Mesenchymal stem cell (in vitro differentiated cells and primary cell): ENCODE measurements at places on chromosomes 2 and 18.

DNA sequence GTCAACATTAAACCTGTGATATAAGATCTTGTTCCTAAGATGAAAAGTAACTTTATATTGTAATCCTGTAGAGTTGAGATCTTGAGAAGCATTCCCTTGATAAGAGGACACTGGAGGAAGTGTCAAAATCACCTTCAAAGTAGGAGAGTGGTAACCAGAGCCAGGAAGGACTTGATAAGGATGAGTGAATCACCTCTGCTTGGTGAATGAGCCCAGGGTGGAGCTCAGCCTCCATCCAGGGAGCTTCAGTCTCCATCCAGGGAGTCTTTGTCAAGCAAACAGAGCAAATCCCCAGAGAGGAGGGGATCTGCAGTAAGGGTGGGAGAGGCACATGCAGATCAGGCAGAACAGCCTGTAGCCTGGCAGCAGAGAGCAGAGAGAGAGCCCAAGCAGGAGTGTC, 167.1 kb upstream of the SIX2 start:
- DNase-seq: no peak

GRCh38 chr2:137251045-137251444, 485.7 kb downstream of the THSD7B start:
- no peak for DNase-seq

- DNase-seq: no peak
Measured at GRCh38 chr18:20988726-20989125, 122.9 kb downstream of the ROCK1 start.

DNA sequence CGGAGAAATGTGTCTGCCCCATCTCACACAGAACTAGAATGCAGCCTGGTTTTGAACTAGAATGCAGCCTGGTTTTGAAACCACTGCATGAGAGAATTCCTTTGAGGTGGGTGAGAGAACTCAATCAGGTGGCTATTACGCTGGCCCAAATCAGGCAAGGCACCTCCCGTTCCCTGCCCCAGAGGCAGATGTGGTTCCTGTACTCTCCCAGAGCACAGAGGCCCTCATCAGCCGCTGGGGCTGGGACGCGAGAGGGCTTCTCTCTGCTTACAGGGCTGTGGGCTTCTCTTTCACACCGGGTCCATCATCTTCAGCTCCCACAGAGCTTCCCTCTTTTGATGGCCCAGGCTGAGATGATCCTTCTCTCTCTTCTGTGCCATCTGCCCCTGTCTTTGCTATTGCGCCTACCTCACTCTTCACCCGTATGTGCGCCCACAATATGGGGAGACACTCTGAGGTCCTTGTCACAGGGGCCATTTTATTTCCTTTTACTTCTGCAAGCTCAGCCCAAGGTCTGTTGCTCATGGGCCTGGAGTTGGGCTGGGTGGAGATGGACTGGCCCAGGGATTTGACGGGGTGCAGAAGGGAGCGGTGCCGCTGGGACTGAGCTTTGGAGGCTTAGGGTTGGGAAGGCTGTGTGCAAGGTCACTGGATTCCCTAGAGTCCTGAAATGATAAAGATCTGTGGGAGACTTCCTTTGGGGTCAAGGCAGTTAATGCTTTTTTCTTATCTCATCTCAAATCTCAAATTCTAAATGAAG, 84.4 kb upstream of the HS6ST1 start:
- DNase-seq: no peak

GRCh38 chr2:105872142-105872728, 127.5 kb downstream of the NCK2 start:
- DNase-seq: no peak

- DNase-seq: no peak
Measured at GRCh38 chr18:57855551-57855950, 52.4 kb upstream of the ATP8B1 start.

- peak; percentile 24 for DNase-seq
Measured at GRCh38 chr2:217060951-217061547, 201.2 kb upstream of the TNP1 start.

- peak; percentile 53 for DNase-seq
Measured at GRCh38 chr2:109446278-109447131, 167.3 kb downstream of the SEPTIN10 start.

DNA sequence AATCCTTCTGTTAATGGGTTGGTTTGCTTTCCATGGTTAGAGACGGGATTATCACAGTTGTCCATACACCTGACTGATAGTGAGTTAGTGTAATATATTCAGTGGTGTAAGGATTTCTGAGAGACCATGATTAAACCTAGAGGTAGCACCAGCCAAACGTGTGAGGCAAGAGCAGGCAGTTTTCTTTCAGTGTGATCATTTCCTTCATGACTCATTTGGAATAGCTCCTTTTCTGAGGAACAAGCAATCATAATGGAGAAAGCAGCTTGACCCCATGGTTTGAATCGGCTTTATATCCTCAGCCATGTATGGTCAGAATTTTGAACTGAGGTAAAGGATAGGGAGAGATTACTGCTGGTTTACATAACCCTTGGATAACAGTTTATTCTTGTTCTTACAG, 2.9 kb downstream of the MXD1 start:
- DNase-seq: peak; percentile 85

DNA sequence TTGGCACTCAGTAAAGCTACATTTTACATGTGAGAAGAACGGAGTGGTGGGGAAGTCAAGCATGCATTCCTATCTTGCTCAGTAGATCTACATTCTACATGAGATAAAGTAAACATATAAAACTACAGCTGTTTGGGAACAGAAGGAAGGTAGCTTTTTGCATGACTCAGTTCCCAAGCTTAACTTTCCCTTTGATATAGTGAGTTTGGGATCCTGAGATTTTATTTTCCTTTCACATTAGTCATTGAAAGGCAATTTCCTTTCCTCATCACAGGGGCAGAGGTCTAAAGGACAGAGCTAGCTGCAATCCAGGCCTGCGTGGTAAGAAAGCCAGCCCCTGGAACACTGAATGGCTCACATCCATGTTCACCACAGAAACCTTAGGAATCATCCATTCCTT, 257.2 kb downstream of the SRBD1 start:
- DNase-seq: peak; percentile 93

DNA sequence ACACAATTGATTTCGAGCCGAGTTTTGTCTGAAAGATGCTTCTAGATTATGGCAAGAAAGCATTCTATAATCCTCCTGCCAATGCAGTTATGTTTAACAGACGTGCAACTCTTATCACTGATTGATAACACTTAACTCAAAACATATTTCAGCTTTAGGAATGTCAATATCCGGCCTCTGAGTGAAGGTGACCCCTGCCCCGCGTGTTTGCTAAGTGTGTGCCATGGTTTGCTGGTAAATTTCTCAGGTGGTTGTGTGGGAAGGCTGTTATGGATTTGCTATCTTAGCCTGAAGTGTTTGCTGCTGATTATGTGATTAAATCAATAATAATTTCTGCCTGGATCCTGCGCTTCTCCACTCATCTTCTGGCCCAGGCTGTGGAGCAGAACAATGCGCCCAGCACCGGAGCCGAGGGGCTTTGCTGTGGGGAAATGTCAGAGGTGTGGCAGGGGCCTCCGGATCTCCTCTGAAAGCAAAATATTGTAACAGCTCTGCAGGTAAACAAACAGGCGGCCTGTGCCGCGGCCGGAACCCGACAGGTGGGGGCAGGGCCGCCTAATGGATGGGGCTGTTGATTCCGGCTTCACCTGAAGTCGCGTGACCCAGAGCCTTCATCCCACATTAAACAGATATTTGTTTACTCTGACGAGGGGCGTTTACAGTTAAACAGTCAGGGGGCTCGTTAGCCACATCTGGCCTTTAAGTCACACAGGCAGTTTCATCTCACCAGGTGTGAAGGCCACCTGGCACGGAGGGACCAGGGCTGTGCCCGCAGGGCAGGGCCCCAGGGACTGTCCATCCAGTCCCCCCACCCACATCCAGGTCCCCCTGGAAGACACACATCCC, 210.7 kb upstream of the SALL3 start:
- DNase-seq: no peak

DNA sequence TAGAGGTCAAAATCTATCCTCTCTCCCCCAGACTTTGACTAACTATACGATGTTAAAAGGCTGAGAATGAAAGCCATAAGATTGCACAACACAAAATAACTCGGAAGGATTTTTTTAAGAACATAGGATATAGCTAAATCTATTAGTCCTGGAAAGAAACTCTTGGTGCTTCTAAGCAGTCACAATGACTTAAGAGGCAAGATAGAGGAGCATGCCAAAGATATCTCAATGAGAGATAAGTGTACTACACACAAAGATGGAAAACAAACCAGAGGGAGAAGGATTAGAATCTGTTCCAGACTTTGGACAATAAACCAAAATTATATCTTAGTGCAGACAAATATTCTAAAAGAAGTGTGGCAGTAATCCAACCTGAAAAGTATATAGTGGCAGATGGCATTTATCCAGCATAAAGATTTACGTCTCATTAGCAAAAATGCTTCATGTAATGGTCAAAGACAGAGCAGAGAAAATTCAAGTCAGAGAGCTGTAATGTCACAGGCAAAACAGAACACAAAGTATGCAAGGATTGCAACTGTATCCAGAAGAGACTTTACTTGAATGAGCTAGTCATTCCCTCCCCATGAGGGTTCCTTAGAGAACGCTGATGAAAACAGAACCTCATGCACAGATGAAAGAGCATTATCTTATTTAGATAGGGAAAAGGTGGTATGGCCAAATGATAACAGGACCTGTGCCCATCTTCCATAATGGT, 28.8 kb upstream of the EVA1A start:
- peak; percentile 56 for DNase-seq

GRCh38 chr18:47799376-47799775, 131.1 kb downstream of the SMAD2 start:
- DNase-seq: no peak

DNA sequence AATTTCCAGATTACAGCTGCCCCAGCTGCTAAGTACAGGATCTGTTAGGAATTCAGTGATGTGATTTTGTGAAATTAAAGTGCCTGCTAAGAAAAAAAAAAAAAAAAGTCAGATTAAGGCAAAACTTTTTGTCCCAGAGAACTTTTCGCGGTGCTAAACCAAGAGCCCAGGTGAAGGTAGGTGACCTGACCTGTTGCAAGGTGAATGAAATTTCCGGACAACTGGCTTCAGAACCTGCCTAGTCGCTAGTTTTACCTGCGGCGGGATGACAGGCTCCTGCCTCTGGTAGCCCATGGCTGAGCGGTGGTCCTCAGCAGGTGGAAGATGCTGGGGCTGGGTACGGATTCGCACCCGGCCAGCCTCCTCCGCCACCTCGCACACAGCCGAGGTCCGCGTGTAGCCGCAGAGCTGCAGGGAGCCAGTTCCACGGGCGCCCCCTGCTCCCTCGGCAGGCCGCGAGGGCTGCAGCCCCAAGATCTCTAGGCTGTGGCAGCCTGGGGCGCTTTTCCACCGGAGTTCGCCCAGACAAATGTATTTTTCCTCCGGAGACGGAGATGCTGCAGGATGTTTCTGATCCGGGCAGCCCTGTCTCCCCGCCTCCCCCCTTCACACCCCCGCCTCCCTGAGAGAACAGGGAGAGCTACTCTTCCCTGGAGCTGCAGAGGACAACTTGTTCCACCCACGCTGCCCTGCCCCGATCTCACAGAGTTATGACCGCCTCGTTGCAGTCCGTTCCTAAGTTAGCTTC, at the start of gene SLC38A11:
Gene SLC38A11, minus strand, starts transcription at position 572 of the 748 bp plus-strand sequence. Its CDS starts 278 bp downstream, at position 294.
- no peak for DNase-seq

DNA sequence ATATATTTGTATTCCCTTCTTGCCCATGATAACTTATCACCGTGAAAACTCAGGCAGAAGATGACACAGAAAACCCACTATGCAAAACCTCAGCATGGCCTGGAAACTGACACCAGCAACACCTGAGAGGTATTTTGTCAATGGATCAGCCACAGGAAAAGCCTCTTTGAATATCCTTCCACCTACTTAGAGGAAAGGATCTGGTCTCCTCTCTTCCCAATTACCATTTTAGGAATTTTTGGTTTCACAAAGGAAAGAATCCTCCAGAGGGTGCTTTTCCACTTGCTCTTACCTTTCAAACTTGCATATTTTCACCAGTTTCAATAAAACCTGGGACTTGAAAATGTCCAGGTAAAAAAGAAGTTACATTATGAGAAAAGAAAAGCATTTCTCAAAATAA, 20.0 kb upstream of the MEIS1 start:
- DNase-seq: no peak

DNA sequence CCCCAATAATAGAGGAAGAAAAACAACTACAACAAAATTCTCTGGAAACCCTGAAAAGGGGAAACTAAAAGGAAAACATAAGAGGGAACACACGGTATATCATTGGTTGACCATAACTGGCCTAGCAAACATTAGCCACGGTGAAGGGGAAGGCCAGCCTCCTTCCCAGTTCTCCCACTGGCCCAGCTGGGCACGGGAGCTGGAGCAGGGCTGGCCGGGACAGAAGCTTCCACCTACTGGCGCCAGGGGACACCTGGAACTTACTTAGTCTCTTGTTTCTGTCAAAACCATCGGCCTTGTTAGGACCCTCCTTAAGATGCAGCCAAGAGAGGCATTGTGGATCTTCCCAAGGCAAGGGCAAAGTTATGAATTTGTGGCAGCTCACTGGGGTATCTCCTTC, 56.1 kb upstream of the DLGAP1 start:
- no peak for DNase-seq

DNA sequence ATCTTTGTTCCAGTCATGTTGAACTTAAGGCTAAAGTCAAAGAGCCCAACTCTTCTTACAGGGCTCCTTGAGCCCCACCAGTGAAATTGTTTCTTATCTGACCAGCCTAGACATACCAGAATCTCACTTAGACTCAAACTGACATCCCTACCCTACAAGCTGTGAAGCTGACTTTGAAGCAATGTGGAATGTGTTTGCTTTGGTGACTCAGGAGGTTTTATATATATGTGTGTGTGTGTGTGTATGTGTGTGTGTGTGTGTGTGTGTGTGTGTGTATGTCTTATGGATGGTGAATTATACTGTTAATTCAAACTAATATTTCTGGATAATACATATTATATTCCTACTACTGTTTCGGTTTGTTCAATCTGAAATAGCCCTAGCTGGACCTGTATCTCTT, 67.3 kb downstream of the CAMKMT start:
- peak; percentile 15 for DNase-seq

- DNase-seq: no peak
Measured at GRCh38 chr18:6859676-6860422, 130.3 kb downstream of the ARHGAP28 start.

DNA sequence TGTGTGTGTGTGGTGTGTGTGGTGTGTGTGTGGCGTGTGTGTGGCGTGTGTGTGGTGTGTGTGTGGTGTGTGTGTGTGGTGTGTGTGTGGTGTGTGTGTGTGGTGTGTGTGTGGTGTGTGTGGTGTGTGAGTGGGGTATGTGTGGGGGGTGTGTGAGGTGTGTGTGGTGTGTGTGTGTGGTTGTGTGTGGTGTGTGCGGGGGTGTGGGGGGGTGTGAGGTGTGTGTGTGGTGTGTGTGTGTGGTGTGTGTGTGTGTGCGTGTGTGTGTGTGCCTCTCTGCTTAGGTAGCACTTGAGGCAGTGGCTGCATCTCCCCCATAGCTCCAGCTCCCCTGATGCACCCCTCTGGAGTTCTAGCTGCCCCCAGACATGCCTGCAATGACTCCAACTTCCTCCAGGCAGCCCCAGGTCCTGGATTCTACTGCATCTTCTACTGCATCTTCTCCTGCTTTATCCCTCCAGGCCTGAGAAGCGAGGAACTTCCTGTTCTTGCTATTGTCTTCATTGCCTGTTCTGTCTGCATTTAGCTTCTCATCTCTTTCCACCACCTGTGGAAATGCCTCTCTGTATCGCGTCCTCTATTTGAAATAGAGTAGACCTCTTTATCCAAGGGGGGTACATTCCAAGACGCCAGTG, 22.2 kb upstream of the MLPH start:
- peak; percentile 32 for DNase-seq
